ENCODE measurements at places on chromosomes 13 and 19.
A peak's percentile ranks its signal among the peaks of the same experiment; 100 is the strongest.

- DNase-seq = no peak
Measured at GRCh38 chr19:57241176-57241575, 744 bp downstream of the ZNF805 start.

- DNase-seq = no peak
Measured at GRCh38 chr19:4740092-4740491, 16.4 kb upstream of the DPP9 start.

DNA sequence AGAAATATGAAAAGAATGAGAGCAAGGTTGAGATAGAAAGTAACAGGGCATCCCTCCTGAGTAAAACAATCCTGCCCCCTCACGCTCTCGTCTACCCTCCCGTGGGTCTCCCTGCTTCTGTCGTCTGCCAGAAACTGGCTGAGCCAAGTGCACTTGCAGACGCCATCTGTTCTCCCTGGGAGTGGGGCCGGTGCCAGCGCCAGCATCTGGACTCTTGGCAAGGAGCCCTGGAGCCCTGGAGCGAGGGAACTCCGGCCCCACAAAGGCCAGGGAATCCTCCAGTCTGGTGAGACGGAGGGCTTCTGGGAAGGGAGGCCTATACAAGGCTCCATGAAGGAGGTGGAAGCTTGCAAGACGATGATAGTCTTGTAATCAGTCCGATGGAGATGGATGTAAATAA is 2.3 kb upstream of the TMEM91 start:
- no peak for DNase-seq

GRCh38 chr19:12137221-12137940 is 2.8 kb downstream of the ZNF20 start:
- no peak for DNase-seq

GRCh38 chr19:535017-535835 is 3.7 kb downstream of the CDC34 start:
- DNase-seq = peak; percentile 82

GRCh38 chr19:5255602-5256231 is 84.9 kb downstream of the PTPRS start:
- DNase-seq = no peak

- DNase-seq = no peak
Measured at GRCh38 chr19:32181216-32181920, 164.0 kb upstream of the ZNF507 start.

GRCh38 chr19:18456974-18457373 is 19.0 kb upstream of the ISYNA1 start:
- DNase-seq = no peak
